Activated naive CD8-positive, alpha-beta T cell treated with anti-CD3 and anti-CD28 coated beads, Interleukin-2, amount 50 U/mL, for 16 hours (primary cell): ENCODE measurements at places on chromosomes 5 and 9.

DNA sequence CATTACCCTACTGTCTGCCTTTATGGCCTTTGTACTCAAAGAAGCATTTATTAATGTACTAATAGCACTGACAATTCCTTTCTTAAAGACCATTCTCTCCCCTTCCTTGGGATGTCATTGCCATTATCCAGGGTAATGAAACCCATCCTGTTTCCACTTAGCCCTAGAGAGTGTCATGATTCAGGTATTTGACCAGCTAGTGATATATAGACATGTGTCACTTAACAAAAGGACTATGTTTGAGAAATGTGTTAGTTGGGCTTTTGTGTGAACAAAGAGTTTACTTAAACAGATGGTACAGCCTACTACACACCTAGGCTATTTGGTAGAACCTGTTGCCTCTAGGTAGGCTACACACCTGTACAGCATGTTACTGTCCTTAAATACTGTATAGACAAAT lies 2.0 kb downstream of the ATP6V0E1 start:
- no peak for DNase-seq

- DNase-seq, result no peak
These were observed 337.4 kb downstream of the GLIS3 start for GRCh38 chr9:3962496-3962895.

GRCh38 chr9:126672634-126673284 lies 59.0 kb downstream of the LMX1B start:
- DNase-seq, result no peak

DNA sequence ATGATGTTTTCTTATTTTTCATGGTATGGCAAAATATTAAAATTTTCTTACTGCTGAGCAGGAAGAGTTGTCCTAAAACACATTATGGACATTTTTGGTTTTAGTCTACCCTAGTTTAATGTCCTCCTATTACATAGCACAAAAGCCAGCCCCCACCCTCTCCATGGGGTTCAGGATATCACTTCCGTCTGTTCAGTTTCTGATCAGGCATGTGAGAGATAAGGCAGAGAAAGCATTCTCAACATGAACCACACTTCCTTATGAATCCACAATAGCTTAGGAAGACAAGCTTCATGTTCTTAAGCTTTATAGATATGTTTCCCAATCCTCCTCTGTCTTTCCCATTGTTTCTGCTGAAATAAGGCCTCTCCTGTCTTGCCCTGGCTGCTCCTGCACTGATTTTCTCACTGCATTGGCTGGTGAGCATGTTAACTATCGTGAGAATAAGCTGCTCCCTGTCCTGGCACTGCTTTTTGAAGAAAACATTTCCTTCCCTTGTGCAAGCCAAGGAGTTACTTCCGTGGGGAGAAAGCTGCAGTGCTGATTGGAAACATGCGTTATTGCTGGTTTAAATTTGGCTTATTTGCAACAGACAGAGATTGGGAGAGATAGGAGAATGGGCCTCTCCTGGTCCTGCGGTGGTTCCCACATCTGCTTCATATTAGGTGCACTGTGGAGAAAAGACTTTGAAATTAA lies 260.3 kb upstream of the RPS23 start:
- DNase-seq, result no peak

- DNase-seq, result no peak
These were observed 76.0 kb upstream of the RNU6ATAC start for GRCh38 chr9:134240361-134240760.

GRCh38 chr9:129964901-129965734 lies 77.9 kb downstream of the FNBP1 start:
- no peak for DNase-seq

- no peak for DNase-seq
These were observed 24.1 kb downstream of the ACTL7B start for GRCh38 chr9:108831496-108832178.

GRCh38 chr9:86624630-86625029 lies 270.4 kb upstream of the TUT7 start:
- DNase-seq, result no peak

DNA sequence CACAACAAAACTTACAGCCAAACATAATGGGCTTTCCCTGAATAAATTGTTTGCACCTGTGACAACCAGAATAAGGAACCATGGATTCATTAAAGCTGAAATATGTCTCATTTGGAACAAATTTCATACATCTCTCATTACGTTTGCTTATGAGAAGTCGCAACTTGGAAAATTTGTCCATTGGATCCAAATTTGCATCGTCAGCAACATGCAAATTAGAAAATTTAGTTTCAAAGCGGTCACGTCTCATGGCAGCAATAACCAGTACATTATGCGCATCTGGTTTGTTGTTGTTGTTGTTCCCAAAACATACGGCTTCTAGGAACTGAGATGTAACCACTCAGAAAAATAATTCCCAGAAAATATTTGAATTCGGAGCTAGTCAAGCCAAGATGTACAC lies 1311.5 kb upstream of the CDH6 start:
- DNase-seq, result no peak

DNA sequence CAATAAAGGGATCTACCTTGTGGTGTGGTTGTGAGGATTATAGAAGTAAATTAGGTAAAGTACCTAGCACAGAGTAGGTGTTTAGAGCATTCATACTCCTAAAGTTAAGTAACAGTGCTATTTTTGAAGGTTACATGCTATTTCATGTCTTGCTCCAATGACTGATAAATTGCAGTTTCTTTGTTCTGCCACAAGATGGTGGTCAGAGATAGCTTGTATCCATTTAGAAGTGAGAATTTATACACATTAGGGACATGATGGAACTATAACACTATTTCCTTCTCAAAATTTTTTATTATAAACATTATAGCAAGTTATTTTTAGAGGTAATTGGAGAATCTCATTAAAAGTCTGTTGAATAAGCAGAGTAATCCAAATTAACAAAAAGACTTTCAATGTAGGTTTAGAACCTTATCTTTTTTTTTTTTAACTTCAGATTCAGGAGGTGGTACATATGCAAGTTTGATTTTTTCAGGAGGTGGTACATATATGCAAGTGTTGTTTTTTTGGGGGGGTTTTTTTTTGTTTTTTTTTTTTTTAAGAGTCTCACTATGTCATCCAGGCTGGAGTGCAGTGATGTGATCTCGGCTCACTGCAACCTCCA lies 17.1 kb downstream of the MTREX start:
- no peak for DNase-seq

DNA sequence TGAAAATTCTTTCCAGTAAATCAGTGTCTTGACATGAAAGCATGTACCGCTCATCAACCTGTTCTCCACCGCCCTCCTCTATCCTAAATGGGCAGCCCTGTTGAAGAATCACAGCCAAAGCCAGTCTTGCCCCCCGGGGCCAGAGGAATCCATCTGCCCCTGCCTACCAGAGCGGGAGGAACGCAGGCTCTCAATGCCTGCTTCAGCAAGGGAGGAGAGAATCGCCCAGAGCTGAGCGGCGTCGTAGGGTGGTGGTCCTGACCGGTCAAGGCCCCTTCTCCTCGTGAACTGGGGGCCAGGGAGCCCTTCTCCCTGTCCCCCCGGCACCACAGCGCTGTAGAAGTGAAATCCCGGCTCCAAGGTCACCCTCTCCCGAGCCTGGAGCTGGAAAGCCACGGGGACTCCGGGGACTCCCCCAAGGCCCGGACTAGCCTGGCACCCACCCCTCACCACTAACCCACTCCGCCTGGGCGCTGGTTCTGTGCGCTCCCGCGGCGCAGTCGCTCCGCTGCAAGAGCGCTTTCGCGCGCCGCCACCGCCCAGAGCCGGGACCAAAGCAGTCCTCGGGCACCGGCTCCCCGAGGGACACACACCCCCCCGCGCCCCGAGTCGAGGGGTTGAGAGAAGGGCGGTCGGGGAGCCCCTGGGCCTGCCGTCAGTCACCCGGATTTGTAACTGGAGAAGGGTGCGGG lies 718 bp upstream of the TMEM215 start:
- no peak for DNase-seq

DNA sequence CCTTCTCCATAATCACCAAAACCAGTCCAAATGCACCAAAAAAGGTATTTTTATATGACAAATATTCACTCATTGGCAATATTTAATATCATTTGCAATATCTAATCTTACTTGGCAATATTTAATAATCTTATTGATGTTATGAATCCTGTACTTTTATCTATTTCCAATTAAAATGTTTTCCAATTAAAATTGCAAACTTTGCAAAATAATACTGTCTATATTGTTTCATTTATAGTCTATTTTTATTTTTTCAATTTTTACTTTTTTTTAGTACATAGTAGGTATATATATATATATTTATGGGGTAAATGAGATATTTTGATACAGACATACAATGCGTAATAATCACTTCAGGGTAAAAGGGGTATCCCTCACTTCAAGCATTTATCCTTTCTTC lies 109.9 kb downstream of the AGTPBP1 start:
- no peak for DNase-seq

DNA sequence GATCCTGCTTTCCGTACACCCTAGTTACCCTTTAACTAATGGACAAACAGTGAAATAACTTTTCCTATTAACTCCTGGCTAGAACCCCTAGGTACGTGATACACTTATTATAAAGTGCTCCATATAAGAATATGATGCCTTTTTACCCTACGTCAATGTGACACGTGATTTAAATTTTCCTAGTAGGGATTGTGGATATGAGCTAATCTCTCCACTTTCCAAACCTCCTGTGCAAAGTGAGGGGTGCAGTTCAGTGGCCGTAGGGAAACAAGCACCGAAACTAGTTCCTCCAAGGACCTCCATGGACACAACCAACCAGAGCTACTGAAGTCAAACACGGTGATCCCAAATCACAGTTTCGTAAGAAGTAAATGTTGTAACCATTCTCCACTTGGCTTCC lies 19.3 kb downstream of the NFIB start:
- no peak for DNase-seq

GRCh38 chr5:72505016-72505415 lies 2.2 kb downstream of the ZNF366 start:
- DNase-seq, result no peak

DNA sequence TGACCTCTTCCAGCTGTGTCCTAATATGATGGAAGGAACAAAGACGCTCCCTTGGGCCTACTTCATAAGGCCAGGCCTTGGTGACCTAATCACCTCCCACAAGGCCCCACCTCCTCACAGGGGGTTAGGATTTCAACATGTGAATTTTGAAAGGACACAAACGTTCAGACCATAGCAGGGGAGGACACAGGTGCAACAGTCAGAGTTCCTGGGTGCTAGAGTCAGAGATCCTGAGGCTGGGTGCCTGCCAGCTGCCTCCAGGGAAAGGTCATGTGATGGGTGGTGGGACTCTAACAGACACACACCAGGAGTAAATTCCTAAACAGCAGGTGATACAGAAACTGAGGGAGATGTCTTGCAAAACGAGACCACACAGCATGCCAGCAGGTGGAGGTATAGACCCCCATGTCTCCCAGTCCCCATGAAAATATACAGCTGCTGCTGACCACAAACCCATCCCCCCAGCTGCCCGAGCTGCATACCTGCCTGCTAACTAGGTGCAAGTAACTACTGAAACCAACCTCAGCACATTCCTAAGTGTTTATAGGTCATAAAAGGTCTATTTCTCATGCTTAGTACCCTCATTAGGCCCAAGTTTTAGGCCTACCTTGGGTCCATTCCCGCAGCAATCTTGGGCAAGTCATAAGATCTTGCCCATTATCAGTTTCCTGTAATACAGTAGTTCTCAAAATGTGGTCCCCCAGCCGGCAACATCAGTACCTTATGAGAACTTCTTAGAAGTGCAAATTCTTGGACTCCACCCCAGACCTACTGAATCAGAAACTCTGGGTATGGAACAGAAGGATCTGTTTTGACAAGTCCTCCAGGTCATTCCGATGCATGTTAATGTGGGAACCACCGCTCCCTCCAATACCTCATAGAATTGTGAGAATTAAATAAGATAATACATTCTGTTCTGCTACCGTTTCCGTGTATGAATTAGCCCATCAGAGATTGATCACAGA lies 245.3 kb downstream of the ENC1 start:
- no peak for DNase-seq

GRCh38 chr5:132486318-132487094 lies 4.1 kb downstream of the IRF1 start:
- DNase-seq, result no peak

DNA sequence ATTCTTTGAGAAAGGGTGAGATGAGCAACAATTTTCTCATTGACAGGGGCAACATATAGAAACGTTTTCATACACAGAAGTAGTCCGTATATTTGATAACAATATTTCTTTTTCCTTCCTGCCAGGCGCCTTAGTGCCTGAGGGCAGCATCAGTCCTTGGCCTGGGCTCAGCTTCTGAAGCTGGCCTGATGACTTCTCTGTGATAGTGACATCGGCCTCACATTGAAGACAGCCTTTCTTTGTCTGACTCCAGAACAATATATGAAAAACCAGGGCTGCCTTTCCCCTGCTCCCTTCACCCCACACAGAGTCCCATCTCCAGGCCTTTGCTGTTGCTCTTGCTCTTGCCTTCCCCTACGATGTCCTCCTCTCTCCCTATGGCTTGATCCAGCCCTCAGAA lies 24.1 kb upstream of the TCOF1 start:
- DNase-seq, result no peak

- DNase-seq, result no peak
These were observed at the start of gene TRIM14 for GRCh38 chr9:98118640-98119601. Gene TRIM14 (minus strand): TSS chr9:98119222. CDS start chr9:98119188, 34 bp downstream.

DNA sequence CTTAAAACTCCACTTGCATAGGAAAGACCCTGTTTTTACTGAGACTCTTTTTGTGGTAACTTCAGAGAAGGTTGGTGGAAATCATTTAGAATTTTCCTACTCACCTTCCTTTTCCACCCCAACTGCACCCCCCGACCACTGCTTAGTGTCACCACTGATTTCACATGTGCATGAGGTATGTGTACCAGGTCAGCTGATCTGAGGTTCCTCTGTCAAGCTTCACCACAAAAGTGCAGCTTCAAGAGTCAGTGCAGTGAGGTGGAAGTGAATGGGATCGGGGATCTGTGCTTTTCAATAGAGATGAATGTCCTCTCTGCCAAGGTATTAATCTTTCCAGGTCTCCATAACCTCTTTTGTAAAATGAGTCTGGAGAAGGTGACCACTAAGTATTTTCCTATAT lies 260.5 kb upstream of the WWC1 start:
- DNase-seq, result no peak

GRCh38 chr5:150384701-150385100 lies 27.2 kb downstream of the TCOF1 start:
- no peak for DNase-seq

DNA sequence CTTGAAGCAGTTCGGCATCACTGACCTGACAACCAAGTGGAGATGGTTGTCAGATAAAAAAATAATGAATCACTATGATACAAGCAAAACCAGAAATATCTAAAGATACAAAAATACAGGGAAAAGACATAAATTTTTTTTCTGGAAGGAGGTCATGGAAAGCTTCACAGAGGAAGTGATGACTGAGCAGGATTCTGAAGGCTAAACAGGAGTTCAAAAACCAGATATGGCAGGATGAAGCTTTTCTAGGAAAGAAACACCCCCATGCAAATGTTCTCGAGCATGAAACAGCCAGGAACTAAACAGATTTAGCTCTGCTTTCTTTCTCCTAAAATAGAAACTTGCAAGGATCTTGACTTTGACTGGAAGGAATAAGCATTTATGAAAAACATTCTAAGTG lies 60.7 kb upstream of the IFNE start:
- DNase-seq, result no peak

GRCh38 chr5:130136300-130136699 lies 232.0 kb downstream of the CHSY3 start:
- no peak for DNase-seq
